ENCODE measurements at places on chromosomes 11 and 22.

DNA sequence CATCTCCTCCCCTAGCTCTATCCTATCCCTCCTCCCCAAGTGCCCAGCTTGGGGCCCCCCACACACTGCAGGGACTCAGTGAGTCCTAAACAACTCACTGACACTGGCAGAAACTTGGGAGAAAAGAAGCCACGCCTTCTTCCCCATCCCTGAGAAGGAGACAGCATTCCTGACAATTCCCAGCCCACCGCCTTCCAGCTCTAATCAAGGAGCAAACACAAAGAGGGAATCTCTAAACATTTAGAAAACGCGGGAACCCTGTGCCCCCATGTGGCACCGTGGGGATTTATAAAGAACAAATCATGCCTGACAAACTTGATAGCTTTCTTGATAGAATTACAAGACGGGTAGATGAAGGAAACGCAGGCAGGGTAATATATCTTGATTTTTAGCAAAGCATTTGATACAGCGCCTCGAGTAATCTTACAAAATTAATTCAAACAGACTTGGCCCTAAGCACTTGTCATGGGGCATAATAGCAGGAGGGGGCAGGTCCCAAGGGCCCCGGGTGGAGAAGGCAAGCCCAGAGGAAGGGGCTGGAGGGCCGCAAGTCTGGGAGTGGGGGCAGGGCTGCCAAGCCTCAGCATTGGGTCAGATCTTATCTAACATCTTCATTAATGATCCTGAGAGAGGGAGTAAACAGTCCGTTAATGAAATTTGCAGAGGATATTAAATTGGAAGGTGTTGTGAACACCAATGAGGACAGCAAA, 4.5 kb downstream of the CHST1 start:
- DNase-seq, result no peak

DNA sequence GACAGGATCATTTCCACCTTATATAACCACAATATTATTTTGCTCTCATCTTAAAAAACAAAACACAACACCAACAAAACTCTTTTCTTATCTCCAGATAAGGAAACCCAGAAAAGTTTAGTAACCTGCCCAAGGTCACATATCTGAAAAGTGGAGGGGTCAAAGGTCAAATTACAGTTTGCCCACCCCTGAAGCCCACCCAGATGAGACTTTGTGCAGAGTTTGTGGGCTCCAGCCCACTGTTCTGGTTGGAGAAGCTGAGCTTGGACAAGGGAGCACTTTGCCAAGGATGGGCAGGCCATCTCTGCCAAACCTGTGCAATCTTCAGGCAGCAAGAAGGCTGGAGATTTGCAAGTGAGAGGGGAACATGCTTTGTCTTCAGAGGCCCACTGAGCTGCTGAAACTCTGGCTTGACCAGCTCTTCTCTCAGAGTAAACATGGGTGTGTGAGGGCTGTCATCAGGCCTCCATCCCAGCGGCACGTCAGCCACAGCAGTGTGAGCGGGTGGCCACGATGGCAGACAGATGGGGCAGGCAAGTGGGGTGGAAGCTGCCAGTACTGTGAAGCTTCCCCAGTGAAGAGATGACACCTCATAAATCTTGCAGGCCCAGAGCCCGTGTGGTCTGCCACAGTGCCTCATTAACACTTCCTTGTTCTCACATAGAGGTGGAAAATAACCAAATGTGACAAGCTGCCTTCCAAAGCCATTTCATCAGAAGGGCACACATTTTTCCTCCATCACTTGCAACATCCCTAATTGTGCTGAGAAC, 111.8 kb downstream of the CCDC81 start:
- no peak for DNase-seq

DNA sequence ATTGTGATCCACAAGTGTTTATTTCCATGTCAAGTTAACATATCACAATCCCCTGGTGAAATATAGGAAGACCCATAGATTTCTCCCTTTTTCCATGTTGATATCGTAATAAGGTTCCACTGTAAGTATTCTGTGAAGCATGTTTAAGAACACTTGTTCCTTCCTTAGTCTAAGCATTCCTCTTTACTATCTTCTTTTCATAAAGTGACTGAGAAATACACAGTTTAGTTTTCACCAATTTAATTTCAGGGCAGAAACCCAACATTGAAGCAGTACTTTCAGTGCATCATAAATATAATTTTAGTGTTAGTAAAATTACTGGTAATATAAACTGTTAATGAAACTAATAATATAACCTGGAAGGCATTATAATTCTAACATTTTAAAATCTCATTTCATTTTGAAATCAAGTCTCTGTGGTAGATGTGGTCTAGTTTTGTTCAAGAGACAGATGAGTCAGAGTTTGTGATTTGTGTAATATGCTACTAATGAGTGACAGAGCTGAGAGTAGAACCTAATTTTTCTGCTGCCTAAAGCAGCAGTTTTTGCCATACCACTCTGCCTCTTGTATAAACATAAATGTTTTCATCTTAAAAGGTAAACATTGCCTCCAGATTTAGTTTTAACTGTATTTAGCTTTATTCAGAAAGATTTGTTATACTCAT, 79.4 kb downstream of the ATM start:
- no peak for DNase-seq

- DNase-seq, result no peak
Measured at GRCh38 chr22:19998991-19999820, 17.4 kb downstream of the ARVCF start.

- DNase-seq, result no peak
Measured at GRCh38 chr11:28350216-28350615, 242.0 kb downstream of the METTL15 start.

GRCh38 chr22:32020117-32020516, 22.9 kb upstream of the SLC5A1 start:
- DNase-seq, result no peak

DNA sequence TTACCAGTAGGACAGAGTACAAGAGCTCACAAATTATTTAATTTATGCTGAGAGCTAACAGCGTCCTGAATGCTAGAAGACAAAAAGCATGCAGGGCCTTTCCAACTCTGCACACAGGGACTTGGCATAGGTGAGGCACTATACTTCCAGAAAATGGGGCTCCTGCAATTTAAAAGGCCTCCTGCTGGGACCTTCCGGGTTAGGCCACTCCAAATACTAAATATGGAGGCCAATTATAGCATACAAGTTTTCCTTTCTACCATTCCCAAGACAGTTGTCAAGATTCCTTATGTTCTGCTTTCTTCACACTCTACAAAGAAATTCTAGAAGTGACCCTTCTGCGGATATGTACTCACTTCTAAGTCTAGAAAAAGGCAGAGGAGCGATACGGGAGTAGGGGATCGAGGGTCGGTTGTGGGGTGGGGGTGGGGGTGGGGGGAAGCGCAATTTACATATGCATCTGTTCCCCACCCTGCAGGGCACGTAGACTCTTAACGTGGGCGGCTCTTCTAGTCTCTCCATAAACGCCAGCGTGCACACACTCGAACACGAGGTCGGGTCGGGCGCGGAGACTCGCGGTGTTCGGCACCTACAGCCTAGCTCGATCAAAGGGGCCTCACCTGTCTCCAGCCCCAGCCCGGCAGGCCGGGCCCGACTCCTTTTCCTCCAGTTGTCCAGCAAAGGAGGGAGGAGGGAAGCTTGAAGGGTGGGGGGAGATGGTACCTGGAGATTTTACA, 728 bp downstream of the DCUN1D5 start:
- DNase-seq, result no peak
